Cardiac muscle cell (in vitro differentiated cells and primary cell): ENCODE measurements at places on chromosomes 4 and X. TPM values are rescaled to one million over a fixed set of nuclear protein-coding genes. Genes with fewer than 3 reads are reported as not detected.

DNA sequence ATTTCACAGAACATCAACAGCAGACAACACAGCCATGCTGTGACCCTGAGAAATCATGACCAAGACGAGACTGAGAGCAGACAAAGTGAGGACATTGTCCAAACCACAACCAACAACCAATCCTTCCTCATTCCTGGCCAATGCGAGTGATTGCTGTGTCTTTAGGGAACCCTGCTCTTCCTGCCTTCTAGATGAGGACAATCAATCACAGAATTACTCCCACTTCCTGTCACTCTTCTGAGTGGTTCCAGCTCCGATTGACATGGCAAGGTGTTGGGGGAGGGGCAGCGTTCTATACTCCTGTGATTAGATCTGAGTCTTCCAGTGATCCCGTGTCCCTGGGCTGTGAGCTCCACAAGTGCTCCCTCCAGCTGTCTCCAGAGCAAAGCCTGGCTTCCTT is 227.8 kb downstream of the STIM2 start:
- H3K36me3 ChIP-seq, result no peaks in the 10 kb centered on the region
- H3K27me3 ChIP-seq, result peaks cover 16% of the 10 kb centered on the region
- no peak for DNase-seq
- H3K27ac ChIP-seq, result no peak overlapping the region
- H3K4me3 ChIP-seq, result no peak overlapping the region
- peaks cover 5% of the 10 kb centered on the region for H3K4me1 ChIP-seq

- H3K27me3 ChIP-seq, result no peaks in the 10 kb centered on the region
- H3K4me1 ChIP-seq, result no peaks in the 10 kb centered on the region
- peak; percentile 3 for DNase-seq
- H3K4me3 ChIP-seq, result no peak overlapping the region
Observed at GRCh38 chr4:25500626-25501316, 123.7 kb downstream of the ANAPC4 start.

GRCh38 chr4:92970996-92971395 is 667.2 kb downstream of the GRID2 start:
- H3K4me3 ChIP-seq, result no peak overlapping the region
- no peak overlapping the region for H3K27ac ChIP-seq
- H3K27me3 ChIP-seq, result no peaks in the 10 kb centered on the region
- H3K36me3 ChIP-seq, result no peaks in the 10 kb centered on the region

- H3K4me3 ChIP-seq, result peak overlapping the region; percentile 84
- H3K4me1 ChIP-seq, result peaks cover 4% of the 10 kb centered on the region
- peak overlapping the region; percentile 42 for H3K27ac ChIP-seq
Observed at GRCh38 chrX:78105944-78106650, 2.0 kb downstream of the PGK1 start.

DNA sequence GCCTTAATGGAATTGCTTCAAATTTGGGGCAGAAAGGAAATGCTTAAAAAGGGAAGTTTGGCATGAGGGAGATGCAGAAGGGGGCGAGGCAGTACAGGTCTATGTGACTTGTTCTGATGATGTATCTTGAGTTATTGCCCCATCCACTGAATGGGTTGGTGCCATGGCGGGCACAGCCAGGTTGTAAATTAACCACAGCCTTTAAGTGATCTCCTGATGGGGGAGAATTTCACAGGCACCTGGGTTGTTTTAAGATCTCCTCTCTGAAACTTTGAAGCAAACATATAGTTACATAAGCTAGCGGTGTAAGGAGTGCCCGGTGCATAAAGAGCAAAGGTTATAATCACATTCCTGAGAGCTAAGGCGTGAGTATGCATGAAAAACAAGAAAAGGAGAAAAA is 37.0 kb downstream of the NPY5R start:
- no peaks in the 10 kb centered on the region for H3K27me3 ChIP-seq
- H3K4me3 ChIP-seq, result no peak overlapping the region
- no peak for DNase-seq
- no peaks in the 10 kb centered on the region for H3K4me1 ChIP-seq

GRCh38 chrX:123263747-123264146 is 79.7 kb downstream of the GRIA3 start:
- H3K4me3 ChIP-seq, result no peak overlapping the region
- H3K4me1 ChIP-seq, result peaks cover 6% of the 10 kb centered on the region
- H3K36me3 ChIP-seq, result no peaks in the 10 kb centered on the region
- no peaks in the 10 kb centered on the region for H3K27me3 ChIP-seq
- no peak for DNase-seq
- no peak overlapping the region for H3K27ac ChIP-seq

DNA sequence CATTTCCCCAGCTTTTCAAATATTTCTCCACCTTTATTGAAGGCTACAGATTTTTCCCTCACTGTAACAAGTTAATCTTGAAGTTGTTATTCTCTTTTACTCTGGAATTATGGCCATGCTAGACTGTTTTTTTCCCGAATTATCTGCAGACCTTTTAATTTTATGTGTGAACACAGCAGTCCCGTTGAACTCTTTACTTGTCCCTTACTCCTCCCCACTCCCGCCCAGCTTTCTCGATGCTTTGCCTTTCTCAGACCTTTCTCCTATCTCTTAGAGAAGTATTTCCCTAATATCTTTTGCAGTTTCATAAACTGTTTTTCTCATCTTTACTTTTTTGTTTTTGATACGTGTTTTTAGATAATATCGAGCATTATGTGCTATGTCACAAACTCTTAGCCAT is 776 bp downstream of the CEP44 start:
- DNase-seq, result peak; percentile 4
- H3K27ac ChIP-seq, result peak overlapping the region; percentile 99
- no peaks in the 10 kb centered on the region for H3K36me3 ChIP-seq
- H3K4me3 ChIP-seq, result peak overlapping the region; percentile 89
- H3K27me3 ChIP-seq, result no peaks in the 10 kb centered on the region

GRCh38 chrX:37787423-37787869 is 7.6 kb downstream of the CYBB start:
- H3K27me3 ChIP-seq, result no peaks in the 10 kb centered on the region
- peaks cover 7% of the 10 kb centered on the region for H3K4me1 ChIP-seq
- H3K27ac ChIP-seq, result no peak overlapping the region
- no peak for DNase-seq
- no peak overlapping the region for H3K4me3 ChIP-seq
- no peaks in the 10 kb centered on the region for H3K36me3 ChIP-seq

DNA sequence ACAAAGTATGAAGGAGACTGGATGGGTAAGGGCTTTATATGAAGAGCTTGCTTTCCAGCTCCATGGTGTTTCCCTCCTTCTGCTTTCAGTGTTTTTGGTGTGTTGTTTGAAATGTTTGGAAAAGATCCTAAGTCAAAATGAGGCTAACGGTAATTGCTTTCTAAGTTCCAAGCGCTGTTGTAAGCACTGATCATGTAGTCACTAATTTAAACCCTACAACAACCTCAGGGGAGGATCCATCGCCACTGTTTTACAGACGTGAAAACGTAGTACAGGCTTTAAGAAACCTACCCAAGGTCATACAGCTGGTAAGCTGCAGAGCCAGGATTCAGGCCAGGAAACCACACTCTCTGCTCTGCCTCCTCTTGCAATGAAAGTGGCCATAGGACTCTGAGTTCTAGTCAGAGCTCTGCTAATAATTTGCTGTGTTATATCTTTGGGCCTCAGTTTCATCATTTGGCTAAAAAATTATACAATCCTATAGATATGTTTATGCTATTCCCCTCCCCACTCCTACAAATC is 102.9 kb upstream of the PGRMC2 start:
- H3K27ac ChIP-seq, result no peak overlapping the region
- peaks cover 8% of the 10 kb centered on the region for H3K4me1 ChIP-seq
- H3K27me3 ChIP-seq, result no peaks in the 10 kb centered on the region
- DNase-seq, result no peak
- H3K36me3 ChIP-seq, result no peaks in the 10 kb centered on the region

GRCh38 chr4:87490664-87491369 is 38.4 kb downstream of the SPARCL1 start:
- H3K4me1 ChIP-seq, result no peaks in the 10 kb centered on the region
- no peak overlapping the region for H3K4me3 ChIP-seq
- no peak overlapping the region for H3K27ac ChIP-seq
- H3K36me3 ChIP-seq, result no peaks in the 10 kb centered on the region

DNA sequence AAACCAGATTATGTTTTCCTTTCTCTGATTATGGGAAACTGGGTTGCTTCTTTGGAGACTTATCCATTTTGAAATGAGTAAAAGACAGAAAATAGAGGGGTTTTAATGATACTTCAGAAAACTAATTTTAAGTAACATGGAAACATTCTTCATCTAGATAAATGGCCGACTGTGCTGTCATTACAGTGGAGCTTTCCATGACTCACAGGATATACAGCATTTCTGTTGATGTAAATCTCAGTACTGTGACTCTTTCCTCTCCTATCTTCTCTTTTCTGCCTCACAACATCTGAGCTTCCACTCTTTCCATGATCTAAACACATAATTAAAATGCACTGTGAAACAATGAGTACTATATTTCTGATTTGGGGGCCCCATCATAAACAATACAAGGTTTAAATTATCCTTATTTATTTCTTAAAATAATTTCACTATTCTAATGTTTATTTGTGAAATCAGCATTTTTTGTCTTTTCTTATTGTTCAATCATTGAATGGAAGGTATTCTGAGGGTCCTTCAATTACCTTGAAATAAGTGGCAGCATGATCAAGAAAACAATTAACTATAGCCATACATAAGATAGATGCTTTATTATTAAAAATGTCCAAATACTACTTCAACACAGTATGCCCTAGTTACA is 19.3 kb downstream of the SEC24D start:
- peaks cover 34% of the 10 kb centered on the region for H3K36me3 ChIP-seq
- no peak overlapping the region for H3K4me3 ChIP-seq
- H3K4me1 ChIP-seq, result no peaks in the 10 kb centered on the region
- DNase-seq, result no peak
- no peaks in the 10 kb centered on the region for H3K27me3 ChIP-seq

GRCh38 chr4:2937146-2937857 is 25.9 kb downstream of the NOP14 start:
- H3K4me3 ChIP-seq, result no peak overlapping the region
- H3K27me3 ChIP-seq, result no peaks in the 10 kb centered on the region
- H3K36me3 ChIP-seq, result peaks cover 34% of the 10 kb centered on the region
- no peak for DNase-seq
- H3K27ac ChIP-seq, result no peak overlapping the region
- H3K4me1 ChIP-seq, result peaks cover 5% of the 10 kb centered on the region

- no peaks in the 10 kb centered on the region for H3K27me3 ChIP-seq
- no peak overlapping the region for H3K27ac ChIP-seq
- no peaks in the 10 kb centered on the region for H3K36me3 ChIP-seq
- no peaks in the 10 kb centered on the region for H3K4me1 ChIP-seq
- H3K4me3 ChIP-seq, result no peak overlapping the region
Observed at GRCh38 chr4:58940167-58940566, 1830.0 kb upstream of the IGFBP7 start.

GRCh38 chr4:99655308-99656081 is 2.1 kb downstream of the C4orf54 start:
- H3K27ac ChIP-seq, result no peak overlapping the region
- no peak for DNase-seq
- H3K4me1 ChIP-seq, result no peaks in the 10 kb centered on the region
- no peaks in the 10 kb centered on the region for H3K36me3 ChIP-seq

GRCh38 chr4:60913002-60913401 is 287.1 kb upstream of the ADGRL3 start:
- no peaks in the 10 kb centered on the region for H3K4me1 ChIP-seq
- DNase-seq, result no peak
- H3K36me3 ChIP-seq, result no peaks in the 10 kb centered on the region
- no peaks in the 10 kb centered on the region for H3K27me3 ChIP-seq

DNA sequence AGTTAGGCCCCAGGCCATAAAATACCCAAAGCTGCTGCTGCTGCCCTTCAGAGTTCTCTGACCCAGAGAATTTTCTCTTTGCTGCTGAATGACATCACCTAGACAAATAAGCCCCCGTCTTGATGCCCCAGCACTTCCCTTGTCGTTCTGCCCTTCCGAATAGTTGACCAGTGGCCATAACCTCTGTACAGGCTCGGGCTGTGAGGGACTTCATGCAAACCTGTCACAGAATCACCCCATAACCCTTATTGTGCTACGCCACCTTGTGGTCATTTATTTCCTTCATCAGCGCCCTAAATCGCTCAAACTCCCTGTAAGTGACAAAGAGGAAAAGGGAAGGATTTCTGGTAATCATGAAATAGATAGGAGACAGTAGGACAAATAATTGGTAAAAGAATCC is 18.8 kb downstream of the SPACA5 start:
- H3K27me3 ChIP-seq, result no peaks in the 10 kb centered on the region
- H3K36me3 ChIP-seq, result no peaks in the 10 kb centered on the region
- peak; percentile 73 for DNase-seq
- no peaks in the 10 kb centered on the region for H3K4me1 ChIP-seq

DNA sequence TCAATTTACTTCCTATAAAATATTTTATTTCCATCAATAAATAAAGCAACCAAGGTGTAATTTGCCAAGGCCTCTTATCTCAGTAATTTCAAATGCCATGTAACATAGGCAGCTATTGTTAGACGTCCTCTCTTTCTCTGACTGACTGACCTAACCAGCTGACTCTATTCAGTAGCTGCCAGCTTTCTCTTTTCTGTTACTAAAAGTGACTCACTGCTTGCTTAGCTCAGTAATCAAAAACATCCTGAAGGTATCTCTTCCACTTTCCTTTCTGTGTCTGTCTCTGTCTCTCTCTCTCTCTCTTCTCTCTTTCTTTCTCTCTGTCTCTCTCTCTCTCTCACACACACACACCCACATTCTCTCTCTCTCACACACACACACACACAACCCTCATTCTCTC is 134.2 kb downstream of the SPOCK3 start:
- peak; percentile 35 for DNase-seq
- no peaks in the 10 kb centered on the region for H3K36me3 ChIP-seq
- no peak overlapping the region for H3K27ac ChIP-seq
- H3K4me3 ChIP-seq, result no peak overlapping the region
- no peaks in the 10 kb centered on the region for H3K27me3 ChIP-seq

DNA sequence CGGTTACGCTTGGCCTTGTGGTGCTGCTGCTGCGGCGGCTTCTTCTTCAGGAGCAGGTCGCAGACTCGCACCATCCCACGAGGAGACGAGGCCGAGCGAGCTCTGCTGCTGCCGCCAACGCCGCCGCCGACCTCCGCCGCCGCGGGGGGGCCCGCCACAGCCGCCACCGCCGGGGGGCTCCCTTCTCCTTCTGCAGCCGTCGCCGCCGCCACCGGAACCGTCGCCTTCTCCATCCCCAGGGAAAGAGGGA is 237 bp downstream of the ANKRD17 start:
- H3K27me3 ChIP-seq, result no peaks in the 10 kb centered on the region
- DNase-seq, result no peak
- peak overlapping the region; percentile 78 for H3K4me3 ChIP-seq
- H3K4me1 ChIP-seq, result peaks cover 20% of the 10 kb centered on the region
- no peaks in the 10 kb centered on the region for H3K36me3 ChIP-seq

GRCh38 chr4:132417220-132417619 is 731.9 kb upstream of the PCDH10 start:
- H3K4me1 ChIP-seq, result no peaks in the 10 kb centered on the region
- no peak overlapping the region for H3K4me3 ChIP-seq
- no peaks in the 10 kb centered on the region for H3K36me3 ChIP-seq
- no peaks in the 10 kb centered on the region for H3K27me3 ChIP-seq

PCYT1B gene
- 37.4 and 41.1 TPM in 2 replicates for total RNA-seq

IRS4 gene
- 0.35 TPM in 1 of 2 replicates, not detected in the other for total RNA-seq

SMIM10L2A gene
- total RNA-seq, result 10.7 and 17.2 TPM in 2 replicates

SH3BGRL gene
- 98.1 and 120 TPM in 2 replicates for total RNA-seq

TLL1 gene
- 0.04 and 0.06 TPM in 2 replicates for total RNA-seq

FGFR3 gene
- total RNA-seq, result 44.3 and 47.3 TPM in 2 replicates

CPZ gene
- 5.6 and 12.0 TPM in 2 replicates for total RNA-seq

HPGDS gene
- total RNA-seq, result not detected in 2 replicates

MTM1 gene
- total RNA-seq, result 3.8 and 5.6 TPM in 2 replicates
